Hypothalamus (tissue), 51 donors: ENCODE measurements at places on chromosomes 13 and 19.

DNA sequence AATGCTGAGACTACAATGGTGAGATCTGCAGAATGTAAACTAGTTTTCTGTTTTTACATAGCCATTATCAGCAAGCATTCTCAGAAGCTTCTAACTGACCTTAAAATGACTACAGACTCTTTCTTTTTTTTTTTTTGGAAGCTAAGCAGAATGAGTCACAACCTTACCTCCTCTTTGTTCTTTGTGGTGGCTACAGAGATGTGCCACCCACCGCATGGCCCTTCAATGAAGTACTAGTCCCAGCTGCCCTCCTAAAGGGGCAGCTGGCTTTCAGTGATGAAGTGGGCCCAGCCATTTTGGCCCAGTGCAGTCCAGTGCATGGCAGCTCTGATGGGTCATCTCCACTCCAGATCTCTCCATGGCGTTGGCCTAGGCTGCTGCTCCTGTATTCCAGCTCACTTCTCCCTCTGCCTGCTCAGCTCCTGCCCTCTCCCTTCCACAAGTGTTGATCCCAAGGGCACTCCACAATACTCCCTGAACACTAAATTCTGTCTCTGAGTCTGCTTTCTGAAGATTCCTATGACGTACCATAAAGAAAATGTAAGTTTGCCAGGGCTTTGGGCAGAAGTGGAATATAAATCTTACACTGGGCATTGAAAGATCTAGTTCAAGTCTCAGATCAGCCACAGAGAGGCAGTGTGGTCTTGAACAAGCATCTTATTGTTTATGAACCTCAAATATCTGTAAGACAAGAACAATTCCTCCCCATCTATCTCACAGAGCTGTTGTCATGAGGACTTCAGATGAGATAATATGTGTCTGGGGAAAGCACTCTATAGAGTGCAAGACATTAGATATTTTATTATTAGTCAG, 85.6 kb downstream of the RXFP2 start:
- DNase-seq = no peak

DNA sequence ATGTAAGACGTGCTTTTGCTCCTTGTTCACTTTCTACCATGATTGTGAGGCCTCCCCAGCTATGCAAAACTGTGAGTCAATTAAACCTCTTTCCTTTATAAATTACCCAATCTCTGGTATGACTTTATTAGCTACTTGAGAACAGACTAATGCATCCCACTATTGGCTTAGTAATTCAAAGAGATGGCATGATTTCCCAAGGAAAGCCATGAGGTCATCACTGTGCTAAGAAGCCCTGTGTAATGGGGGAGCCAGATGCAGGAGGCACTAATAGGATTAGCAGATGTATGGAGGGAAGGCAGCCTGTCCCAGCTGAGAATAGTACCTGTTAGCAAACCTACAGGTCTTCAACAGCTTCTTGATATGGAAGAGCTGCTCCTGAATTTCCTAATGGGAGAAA, 38.1 kb downstream of the RUBCNL start:
- no peak for DNase-seq

DNA sequence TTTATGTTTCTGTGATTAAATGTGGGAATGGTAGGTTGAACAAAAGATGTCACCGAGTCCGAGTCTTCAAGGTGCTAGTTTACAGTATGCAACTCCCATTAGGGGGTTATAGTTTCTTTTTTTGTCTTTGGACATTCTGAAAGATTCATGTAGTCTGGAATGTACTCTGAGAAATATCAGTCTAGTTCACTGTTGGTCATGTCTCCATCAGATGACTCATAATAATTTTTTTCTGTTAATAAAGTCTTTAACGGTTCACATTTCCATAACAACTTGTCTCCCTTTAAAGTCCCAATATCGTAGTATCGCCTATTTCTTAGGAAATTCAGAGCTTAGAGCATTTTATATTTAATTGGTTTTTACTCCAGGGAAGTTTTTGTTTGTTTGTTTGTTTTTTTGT, 13.5 kb upstream of the ESD start:
- DNase-seq = no peak

- DNase-seq = no peak
These were observed 119.0 kb upstream of the OBI1 start for GRCh38 chr13:78777976-78778375.

DNA sequence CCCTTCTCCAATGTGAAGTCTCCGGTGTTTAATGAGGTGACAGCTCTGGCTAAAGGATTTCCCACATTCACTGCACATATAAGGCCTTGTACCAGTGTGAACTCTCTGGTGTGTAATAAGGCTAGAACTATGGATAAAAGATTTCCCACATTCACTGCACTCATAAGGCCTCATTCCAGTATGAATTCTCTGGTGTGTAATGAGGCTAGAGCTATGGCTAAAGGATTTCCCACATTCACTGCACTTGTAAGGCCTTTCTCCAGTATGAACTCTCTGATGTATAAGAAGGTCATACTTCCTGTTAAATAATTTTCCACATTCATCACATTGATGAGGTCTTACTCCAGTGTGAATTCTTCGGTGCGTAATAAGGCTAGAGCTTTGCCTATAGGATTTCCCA, 5.9 kb downstream of the ZNF256 start:
- no peak for DNase-seq

DNA sequence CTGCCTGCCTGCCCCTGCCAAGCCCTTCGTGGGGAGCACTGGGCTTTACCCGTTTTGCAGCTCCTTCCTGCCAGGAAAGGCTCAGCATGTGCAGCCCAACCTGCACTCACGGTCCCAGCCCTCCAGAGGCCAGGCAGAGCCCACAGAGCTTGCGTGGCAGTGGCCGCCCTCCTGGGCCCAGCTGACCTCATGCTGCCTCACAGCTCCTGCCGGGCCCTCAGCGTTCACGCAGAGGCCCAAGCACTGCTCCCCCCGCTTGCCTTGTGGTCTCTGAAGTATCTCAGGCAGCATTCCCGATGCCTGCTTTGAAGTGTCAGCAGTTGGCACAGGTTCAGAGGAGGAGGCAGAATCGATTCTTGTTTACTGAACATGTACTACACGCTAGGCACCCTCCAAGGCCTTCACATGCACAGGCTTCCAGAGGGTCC, 32.5 kb downstream of the CAPN12 start:
- no peak for DNase-seq

DNA sequence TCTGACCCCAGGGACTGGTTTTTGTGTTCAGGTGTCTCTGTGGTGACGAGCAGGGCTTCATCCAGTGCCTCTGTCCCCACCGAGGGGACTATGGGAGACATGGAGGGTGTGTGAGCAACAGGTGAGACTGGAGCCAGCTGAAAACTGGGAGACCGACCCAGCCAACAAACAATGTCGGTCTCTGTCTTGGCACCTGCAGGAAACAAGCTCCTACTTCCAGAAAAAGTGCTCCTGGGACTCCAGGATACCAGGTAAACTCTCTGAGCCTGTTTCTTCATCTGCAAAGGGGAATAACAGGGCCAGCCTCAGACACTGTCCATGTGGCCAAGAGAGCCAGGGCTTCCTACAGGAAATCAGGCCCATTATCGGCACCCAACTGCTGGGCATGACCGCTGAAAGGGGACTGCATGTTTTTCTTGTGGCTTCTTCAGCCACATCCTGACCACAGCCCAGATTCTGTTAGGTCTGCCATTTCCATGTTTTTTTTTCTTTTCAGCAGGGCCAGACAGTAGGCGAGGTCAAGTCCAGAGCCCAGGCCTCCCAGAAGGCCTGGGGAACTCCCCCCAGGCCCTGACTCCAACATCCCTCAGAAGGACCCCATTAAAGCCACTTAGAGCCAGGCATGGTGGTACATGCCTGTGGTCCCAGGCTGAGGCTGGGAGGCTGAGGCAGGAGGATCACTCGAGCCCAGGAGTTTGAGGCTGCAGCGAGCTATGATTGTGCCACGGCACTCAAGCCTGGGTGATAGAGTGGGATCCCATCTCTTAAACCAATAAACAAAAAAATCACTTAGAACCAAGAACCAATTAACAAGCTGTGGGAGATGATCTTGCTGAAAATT, 836 bp upstream of the BST2 start:
- no peak for DNase-seq

- DNase-seq = no peak
These were observed 160.4 kb downstream of the ZIC5 start for GRCh38 chr13:99811067-99811700.

GRCh38 chr19:1471515-1472160, 7.4 kb downstream of the C19orf25 start:
- no peak for DNase-seq

DNA sequence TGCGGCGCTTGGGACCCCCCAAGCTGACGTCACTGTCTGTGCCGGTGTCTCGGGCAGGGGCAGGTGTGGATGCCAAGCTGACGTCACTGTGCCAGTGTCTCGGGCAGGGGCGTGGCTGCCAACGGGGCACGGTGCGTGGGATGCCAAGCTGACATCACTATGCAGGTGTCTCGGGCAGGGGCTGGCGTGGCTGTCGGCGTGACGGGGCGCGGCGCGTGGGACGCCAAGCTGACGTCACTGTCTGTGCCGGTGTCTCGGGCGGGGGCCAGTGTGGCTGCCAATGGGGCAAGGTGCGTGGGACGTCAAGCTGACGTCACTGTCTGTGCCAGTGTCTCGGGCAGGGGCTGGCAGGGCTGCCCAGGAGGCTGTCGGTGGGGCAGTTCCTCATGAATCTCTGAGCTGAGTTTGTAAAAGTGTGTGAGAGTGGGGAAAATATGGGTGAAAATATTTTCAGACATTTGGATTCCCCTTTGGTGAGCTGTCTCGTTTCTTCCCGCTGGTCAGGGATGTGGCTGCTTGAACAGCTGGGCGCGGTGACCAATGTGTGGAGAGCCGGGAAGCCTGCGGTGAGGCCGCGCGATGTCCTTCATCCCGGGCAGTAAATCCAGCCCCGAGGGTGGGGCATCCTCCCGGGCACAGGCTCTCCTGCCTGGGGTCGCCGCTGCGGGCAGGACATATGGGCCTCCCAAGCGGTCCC, 25.2 kb downstream of the MCF2L start:
- DNase-seq = no peak

GRCh38 chr13:42548731-42549551, 25.0 kb upstream of the TNFSF11 start:
- DNase-seq = no peak

DNA sequence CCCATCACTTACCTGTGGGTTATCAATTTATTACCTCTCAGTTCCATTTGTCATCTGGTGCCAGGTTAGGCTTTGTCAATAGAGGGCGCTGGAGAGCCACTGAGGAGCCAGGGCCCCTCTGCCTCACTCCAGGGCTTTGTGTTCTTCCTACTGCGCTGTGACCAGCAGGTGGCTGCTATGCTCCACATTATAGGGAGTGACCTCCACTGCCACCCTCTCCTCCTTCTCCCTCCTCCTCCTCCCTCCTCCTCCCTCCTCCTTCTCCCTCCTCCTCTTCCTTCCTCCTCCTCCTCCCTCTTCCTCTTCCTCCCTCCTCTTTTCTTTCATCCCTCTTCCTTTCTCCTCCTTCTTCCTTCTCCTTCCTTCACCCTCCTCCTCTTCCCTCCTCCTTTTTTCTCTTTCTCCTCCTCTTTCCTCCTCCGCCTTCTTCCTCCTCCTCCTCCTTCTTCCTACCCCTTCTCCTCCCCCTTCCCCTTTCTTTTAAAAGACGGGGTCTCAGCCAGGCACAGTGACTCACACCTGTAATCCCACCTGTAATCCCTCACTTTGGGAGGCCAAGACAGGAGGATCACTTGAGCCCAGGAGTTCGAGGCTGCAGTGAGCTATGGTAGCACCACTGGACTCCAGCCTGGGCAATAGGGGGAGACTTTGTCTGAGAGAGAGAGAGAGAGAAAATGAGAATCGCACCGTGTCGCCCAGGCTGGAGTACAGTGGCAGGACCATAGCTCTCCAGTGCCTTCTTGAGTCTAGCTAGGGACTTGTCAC, 10.3 kb upstream of the ZBTB32 start:
- no peak for DNase-seq

DNA sequence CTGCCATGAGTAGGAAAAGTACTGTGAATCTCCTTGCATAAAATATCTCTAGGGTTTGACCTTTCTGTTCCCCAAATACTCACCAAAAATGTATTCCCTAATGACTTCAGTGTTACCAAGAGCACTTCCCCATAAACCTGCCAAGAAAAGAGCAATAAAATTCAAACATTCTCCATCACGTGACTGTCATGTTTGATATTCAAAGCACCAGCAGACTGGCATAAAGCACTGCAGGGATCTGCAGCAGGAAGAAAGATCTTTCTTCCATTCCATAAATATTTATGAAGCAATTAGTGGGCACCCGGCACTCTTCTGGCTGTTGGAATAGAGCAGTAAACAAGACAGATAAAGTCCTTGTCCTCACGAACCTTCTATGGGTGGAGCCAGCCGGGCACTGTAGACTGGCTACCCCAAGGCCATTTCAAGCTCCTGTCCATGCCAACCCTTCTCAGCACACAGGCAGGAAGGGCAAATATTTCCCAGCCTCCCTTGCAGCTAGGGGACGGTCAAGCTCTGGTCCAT, 20.3 kb downstream of the PLA2G4C start:
- DNase-seq = no peak

- DNase-seq = no peak
These were observed 5.8 kb downstream of the LATS2 start for GRCh38 chr13:21055511-21056045.

DNA sequence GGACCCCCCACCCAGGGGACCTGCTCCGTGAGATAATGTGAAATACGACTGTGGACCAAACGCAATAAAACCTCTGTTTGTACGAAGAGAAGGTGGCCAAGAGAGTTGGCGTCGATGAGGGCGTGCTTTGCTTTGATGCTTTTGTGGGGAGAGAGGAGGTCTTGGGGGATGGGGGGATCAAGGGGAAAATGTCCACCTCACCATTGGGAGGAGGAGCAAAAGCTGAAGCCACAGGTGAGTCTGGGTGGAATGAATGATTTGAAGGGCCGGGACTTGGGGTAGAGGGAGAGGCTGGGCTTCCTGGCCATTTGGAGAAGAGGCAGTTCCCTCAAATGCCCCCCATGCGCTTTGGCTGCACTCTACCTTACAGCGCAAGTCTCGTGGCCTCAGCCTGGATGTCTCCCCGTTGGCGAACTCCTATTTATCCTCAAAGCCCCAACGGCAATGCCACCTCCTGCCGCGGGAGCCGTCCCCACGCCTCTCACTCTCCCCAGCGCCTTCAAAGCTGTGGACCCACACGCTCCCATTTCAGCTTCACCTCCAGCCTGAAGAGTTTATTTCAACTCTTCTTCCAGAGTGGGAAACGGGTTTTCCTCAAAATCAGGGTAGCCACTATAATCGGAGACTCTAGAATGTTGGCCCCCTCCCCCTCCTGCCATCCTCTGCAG, 795 bp upstream of the ABCA7 start:
- no peak for DNase-seq

DNA sequence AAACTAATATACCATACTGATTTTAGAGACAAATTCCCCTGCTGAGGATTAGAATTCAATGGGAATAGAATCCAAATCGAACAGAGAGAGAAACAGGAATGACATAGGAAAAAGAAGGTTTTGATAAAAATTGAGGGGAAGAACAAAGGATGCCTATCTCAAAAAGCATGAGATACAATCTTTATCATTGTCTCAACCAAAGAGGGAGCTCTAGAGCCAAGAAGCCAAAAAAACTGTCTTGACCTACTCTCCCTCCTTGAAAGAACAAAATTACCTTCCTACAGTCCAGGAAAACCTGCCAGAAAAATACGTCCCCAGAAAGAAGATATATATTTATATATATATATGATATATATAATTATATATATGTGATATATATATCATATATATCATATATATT, 39.2 kb upstream of the MIR17HG start:
- DNase-seq = no peak

GRCh38 chr19:10295305-10295846, 5.6 kb downstream of the ICAM5 start:
- DNase-seq = no peak
